ENCODE measurements at places on chromosomes 13 and 19. TPM values are rescaled to one million over a fixed set of nuclear protein-coding genes. Genes with fewer than 3 reads are reported as not detected.

DNA sequence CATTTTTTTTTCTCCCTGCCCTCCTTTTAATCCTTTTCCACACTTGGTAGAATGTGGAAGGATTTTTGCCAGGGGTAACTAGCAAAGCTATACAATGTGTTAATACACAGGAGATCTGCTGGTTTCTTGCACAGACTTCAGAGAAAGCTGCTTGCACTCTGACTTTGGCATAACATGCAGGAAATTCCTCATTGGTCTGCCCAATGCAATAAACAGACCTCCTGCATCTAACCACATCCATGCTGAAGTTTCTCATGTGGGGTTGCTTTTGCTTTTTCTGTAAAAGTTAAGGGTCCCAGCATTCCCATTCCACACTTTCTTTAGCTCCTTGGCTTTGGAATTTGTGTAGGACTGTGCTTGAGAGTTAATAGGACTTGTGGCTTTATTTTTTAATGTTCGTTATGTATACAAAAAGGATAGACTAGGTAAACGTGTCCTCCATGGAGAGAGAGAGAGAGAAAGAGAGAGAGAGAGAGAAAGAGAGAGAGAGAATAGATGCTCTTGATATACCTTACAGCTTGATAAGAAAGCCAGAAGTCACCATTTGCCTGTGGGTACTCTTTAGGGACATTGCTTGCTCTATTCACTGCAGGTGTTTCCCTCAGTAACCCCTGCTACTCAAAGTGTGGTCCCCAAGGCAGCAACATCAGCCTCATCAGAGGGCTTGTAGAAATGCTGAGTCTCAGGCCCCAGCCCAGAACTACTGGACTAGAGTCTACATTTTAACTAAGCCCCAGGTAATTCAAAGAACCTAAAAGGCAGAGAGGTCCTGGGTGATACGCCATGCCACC lies 170.5 kb downstream of the SHISA2 start:
- DNase-seq: no peak

- peak; percentile 19 for DNase-seq
Measured at GRCh38 chr19:1874554-1875185, 10.6 kb downstream of the ABHD17A start.

DNA sequence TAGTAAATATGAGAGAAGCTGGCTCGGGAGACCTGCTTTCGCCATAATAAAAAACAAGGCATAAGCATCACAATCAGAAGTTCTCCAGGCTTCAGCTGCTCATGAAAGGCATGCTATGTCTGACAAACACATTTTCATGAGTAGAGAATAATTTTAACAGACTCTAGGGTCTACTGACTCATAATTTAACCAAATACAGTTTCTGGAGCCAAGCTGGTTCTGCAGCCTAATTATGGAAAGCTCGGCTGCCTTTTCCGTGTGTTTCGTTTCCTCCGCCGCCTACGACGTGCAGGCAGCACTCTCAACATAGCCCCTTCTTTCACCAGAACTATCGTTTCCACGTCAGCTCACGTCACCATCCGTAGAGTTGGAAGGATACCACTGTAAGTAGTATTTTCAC lies 5.7 kb downstream of the MCF2L start:
- no peak for DNase-seq

- DNase-seq: no peak
Measured at GRCh38 chr13:57899096-57899495, 267.6 kb downstream of the PCDH17 start.

MADCAM1 gene
- total RNA-seq: 0.37 TPM

PCSK4 gene
- total RNA-seq: 2.8 TPM
